Subcutaneous preadipocyte (primary cell): ENCODE measurements at places on chromosomes 4 and X. TPM values are rescaled to one million over a fixed set of nuclear protein-coding genes. Genes with fewer than 3 reads are reported as not detected.

Gene SMAD1
- total RNA-seq = 13.6 and 16.4 TPM in 2 replicates

Gene ZNF732
- 0.37 and 0.59 TPM in 2 replicates for total RNA-seq

Gene PDZD4
- under 0.01 and 0.20 TPM in 2 replicates for total RNA-seq

Gene CXCL3
- total RNA-seq = 3.7 and 9.4 TPM in 2 replicates

Gene ADH5
- 139 and 190 TPM in 2 replicates for total RNA-seq
